Spleen (tissue), 13 donors: ENCODE measurements at places on chromosomes 3 and 15.

- DNase-seq: no peak
Measured at GRCh38 chr3:139312959-139313358, 30.9 kb upstream of the MRPS22 start.

GRCh38 chr3:131007256-131007655 lies 19.4 kb downstream of the ASTE1 start:
- no peak for DNase-seq

- DNase-seq: no peak
Measured at GRCh38 chr15:23057707-23058106, 18.3 kb upstream of the TUBGCP5 start.

- DNase-seq: no peak
Measured at GRCh38 chr3:191813245-191813644, 352.3 kb downstream of the PYDC2 start.

DNA sequence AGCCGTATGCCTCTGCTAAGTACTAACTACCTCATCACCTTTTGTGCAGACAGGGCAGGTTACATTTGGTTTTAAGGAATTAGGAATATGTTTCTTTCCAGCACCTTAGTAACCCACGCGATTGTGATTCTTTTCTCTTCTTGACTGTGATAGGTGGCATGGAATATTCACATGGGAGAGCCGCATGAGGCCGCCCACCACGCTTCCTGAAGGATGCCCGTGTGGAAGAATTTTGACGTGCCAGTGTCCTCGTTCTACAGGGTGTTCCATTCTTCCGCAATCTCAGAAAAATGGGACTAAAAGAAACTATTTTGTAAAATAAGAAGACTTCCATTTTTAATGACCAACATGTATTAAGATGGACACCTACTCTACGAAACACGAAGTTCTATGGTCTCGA lies 16.3 kb downstream of the B3GNT5 start:
- DNase-seq: no peak

- DNase-seq: peak; percentile 85
Measured at GRCh38 chr15:63048776-63049665, 6.5 kb downstream of the TPM1 start.

DNA sequence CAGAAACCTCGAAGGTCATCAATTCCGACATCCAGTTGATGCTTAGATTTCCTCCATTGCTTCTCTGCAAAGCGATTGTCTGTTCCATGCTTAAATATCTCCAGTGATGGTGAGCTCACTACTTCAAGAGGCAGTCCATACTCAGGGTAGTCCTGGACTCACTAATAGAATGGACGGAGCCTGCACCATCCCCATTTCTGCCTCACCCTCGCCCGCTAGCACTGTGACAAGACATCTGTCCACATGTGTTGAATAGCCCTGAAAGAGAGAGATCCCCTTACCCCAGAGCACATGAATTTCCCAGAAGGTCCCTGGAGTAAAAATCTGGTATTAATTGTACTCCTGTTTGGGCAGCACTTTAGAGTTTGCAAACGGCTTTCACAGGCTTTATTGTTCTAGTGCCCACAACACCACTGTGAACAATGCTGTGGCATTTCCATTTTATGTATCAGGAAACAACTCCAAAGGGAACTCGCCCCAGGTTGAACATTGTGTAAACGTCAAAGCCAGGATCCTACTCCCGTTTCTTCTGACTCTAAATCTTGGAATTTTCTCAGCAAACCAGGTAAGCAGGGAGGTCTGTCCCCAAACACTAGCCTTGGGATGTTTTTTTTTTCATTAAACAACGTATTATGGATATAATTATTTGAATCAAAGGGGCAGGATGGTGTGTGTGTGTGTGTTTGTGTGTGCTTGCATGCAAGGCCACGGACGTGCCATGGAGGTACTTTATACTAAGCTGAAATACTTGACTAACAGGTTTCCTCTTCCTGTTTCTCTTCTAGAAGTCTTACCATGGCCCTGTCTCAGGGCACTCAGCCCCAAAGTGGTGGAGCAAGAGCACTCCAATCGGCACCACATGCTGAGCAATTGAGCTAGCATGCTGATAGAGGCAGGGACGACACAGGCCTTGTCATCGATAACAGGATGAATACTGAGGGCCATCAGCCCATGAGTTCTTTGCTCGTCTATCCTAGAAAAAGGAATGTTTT lies 198.3 kb downstream of the OPA1 start:
- DNase-seq: no peak

GRCh38 chr3:60010781-60011180 lies 961.0 kb upstream of the CFAP20DC start:
- DNase-seq: no peak

DNA sequence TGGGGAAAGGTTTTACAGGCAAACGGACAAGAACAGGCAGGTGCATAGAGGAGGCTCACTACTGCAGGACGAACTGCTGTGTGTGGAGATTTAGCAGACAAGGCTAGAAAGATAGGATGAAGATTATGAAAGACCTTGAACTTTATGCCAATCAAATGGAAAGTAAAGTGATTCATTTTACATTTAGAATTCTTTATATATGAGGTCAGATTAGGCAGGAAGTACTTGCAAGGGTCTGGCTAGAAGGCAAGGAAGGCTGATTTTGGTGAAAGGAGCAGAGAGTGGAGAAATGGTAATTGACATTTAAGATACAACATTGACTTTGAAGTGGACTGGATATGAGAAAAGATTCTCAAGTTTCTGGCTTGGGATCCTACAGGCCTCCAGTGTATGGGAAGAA lies 33.6 kb downstream of the PLSCR4 start:
- no peak for DNase-seq

- DNase-seq: no peak
Measured at GRCh38 chr3:123028233-123028828, 768 bp upstream of the SEMA5B start.

- no peak for DNase-seq
Measured at GRCh38 chr3:28250999-28251398, 9.6 kb downstream of the CMC1 start.

DNA sequence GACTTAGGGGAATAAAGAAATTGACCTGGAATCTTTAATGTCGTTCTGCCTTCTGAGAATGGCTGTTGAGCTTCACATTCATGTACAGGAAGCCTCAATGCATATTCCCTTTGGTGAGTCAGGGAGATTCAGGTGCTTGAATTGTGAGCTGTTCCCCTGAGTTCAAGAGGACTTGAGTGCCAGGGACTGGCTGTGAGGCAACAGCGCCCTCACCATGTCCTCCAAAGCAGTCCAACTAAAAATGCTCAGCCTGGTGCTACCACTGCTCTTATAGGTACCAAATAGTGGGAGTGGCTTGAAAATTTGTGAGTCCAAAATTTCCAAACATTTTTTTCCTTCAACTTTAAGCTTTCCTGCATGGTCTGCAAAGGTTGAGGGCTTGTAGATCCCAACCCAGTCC lies 54.1 kb downstream of the LEO1 start:
- no peak for DNase-seq

- DNase-seq: no peak
Measured at GRCh38 chr3:115595611-115596275, 27.6 kb upstream of the GAP43 start.
